ENCODE measurements at places on chromosomes 4 and X.

DNA sequence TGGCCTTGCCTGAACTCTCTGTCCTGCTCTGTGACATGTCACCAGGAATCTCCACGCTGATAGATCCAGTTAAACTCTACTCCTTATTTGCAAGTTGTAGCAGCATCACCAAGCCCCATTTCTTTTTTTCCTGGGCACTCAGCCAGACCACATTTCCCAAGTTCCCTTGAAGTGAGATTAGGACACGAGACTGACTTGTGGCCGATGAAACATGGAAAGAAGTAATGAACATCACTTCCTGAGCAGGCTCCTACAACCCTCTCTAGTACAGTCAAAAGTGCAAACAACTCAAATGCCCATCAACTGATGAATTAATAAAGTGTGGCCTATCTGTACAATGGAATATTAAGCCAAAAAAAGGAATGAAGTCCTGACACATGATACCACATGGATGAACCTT, 74.6 kb downstream of the MAP3K15 start:
- DNase-seq: no peak

- no peak for DNase-seq
Measured at GRCh38 chr4:153780221-153780620, 8.7 kb downstream of the SFRP2 start.

DNA sequence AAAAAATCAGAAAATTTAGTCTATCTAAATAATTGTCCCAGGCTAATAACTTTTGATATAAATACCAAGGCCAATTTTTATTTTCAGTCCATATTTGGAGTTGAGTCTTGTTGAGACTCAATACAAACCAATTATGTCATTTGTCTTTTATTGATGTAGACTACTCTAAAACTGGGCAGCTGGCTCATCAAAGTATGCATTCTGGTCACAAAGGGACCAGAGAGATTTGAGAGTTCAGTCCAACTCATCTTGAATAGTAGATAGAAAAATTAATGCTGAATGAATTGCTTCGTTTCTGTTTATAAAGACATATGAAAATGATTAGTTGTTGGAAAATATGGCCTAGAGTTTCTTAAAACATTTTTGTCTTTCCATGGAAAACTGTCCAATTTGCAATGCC, 412.5 kb upstream of the KLHL4 start:
- no peak for DNase-seq

GRCh38 chrX:74242484-74243138, 61.4 kb upstream of the ZCCHC13 start:
- no peak for DNase-seq

GRCh38 chr4:32133141-32133540, 1413.0 kb downstream of the PCDH7 start:
- no peak for DNase-seq

DNA sequence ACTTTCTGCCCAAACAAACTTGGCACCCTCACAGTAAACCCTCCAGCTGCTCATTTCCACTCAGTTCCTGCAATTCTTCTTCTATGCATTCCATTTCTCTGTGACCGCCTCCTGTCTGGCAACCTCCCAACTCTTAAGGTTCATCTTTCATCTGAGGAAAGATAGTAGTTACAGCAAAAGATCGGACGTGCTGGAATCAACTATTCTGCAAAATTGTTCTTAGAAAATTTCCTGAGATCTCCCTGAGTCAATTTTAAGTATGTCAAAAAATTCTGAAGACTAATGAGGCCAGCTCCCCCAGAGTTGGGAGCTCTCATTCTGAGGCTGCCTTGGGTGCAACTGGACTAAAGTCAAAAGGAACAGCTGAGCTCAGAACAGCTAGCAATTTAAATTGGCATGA, 1026.0 kb downstream of the ADGRL3 start:
- DNase-seq: no peak

- no peak for DNase-seq
Measured at GRCh38 chrX:101409043-101409442, 1.0 kb downstream of the HNRNPH2 start.

DNA sequence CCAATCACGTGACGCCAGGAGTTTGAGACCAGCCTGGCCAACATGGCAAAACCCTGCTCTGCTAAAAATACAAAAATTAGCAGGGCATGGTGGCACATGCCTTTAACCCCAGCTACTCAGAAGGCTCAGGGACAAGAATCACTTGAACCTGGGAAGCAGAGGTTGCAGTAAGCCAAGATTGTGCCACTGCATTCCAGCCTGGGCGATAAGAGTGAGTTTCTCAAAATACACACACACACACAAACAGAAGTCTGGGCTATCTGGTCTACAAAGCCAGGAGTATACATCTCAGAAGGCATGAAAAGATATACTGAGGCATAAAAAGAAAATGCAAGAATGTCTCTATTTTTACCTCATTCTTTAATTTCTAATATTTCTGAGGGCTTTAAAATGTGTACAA, 11.3 kb downstream of the YTHDC1 start:
- DNase-seq: no peak

DNA sequence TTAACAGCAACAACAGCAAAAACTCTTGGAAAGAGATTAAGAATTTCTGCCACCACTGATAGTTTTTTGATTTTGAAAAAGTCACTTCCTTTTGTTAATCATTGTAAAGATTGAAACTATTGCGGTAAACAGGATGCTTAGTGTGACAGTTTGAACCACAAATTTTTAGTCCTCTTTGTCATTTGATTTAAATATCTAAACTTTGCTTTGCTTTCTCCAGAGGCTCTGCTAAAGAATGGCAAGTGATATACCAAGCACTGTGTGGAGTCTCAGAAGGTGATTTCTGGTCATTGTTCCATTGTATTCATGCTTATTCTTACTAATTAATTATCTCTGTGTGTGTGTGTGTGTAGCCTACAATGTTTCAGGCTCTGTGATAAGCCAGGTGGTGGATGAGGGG, 155.6 kb downstream of the BMPR1B start:
- no peak for DNase-seq

DNA sequence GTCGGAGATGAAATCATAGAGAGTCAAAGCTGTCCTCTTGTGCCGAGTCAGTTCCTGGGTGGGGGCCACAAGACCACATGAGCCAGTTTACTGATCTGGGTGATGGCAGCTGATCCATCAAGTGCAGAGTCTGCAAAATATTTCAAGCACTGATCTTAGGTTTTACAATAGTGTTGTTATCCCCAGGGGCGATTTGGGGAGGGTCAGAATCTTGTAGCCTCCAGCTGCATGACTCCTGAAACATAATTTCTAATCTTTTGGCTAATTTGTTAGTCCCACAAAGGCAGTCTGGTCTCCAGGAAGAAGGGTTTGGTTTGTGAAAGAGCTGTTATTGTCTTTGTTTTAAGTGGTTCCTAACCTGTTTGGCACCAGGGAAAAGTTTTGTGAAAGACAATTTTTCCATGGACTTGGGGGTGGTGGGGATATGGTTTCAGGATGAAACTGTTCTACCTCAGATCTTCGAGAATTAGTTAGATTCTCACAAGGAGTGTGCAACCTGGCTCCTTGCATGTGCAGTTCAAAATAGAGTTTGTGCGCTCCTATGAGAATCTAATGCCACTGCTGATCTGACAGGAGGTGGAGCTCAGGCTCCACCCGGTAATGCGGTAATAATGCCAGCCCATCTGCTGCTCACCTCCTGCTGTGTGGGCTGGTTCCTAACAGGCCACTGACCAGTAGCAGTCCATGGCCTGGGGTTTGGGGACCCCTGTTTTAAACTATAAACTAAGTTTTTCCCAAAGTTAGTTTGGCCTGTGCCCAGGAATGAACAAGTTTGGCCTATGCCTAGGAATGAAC, 29.2 kb downstream of the METAP1 start:
- no peak for DNase-seq

- DNase-seq: no peak
Measured at GRCh38 chr4:88653371-88653946, 44.2 kb downstream of the NAP1L5 start.

GRCh38 chr4:89800527-89801103, 36.3 kb downstream of the SNCA start:
- DNase-seq: no peak

GRCh38 chr4:9942921-9943600, 78.2 kb downstream of the SLC2A9 start:
- DNase-seq: no peak

- DNase-seq: no peak
Measured at GRCh38 chr4:142983065-142983464, 137.0 kb upstream of the INPP4B start.

DNA sequence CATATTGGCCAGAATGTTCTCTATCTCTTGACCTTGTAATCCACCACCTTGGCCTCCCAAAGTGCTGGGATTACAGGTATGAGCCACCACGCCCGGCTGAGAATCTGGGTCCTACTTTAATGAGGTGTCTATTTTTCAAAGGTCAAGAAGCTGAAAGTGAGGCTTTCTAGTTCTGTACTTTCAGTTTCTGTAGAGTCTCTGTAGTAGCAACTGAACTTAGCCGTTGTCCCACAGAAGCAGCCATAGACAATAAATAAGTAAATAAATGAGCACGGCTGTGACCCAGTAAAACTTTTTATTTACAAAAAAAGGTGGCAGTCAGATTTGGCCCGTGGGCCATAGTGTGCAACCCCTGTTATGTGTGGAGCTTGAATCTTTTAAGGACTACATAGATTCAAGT, 92.0 kb downstream of the FNIP2 start:
- DNase-seq: no peak

DNA sequence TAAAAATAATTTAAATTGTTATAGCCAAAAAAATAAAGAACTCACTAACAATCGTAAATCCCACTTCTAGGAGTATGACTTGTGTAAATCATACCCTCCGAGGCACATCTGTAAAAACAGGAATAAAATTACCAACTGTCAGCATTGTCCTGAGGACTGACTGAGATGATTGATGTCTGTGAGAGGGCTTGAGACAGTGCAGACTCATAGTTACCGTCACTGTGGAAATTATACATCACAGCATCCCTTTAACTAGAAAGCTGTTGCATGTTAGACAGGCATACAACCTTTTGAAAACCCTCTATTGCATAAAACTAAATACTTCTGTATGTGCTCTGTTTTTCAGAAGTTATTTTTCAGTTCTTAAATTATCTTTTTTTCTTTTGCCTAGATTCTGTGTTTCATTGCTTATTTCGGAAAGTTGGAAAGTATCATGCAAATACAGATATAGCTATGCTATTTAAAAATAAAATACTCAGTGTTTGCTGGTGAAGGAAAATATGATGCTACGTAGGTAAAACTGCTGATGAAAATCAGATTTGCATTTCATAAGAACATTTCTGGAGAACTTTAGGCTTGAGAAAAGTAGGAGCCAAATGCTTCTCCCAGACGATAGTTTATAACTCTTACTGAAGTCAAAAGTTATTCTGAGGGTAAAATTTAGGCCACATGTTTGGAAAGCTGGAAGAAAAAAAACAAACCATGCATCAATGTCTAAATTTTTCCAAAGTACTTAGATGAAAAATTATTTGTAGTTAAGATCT, 13.6 kb upstream of the RBPJ start:
- DNase-seq: no peak

DNA sequence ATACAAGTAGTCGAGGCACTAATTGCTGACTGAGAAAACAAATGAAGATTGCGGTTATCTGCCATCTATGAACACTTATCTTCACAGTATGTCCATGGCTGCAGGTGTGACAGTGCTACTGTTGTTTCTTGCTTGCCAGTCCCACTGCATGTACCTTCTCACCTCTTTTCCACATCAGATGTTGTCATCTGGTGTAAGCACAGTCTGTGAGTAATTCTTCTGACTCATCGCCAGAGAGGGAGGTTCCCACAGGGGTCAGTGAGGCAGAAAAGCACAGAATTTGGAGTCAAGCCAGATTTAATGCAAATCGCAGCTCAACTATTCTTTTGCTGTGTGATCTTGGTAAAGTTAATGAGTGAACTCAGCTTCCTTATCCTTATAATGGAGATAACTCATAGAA, 144.4 kb downstream of the GLRA2 start:
- DNase-seq: no peak

DNA sequence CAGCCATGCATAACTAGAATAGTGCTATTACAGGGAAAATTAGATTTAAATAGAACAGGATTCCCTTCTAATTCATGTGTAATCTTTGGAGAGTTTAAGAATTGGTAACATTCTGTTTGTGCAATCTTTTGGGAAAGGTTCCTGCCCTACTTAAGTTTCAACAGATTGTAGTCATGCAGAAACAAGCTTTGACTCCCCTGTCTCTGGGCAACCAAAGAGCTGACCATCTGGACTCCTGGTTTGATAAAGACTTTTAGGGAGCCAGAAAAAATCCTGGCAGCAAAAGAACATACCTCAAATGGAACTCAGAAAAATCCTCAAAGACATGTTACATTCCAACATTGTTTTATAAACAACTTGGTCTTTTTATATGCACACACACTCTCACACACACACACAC, 191.1 kb upstream of the NEIL3 start:
- DNase-seq: no peak

- no peak for DNase-seq
Measured at GRCh38 chr4:15031197-15031596, 28.9 kb downstream of the CPEB2 start.

- DNase-seq: no peak
Measured at GRCh38 chrX:101071582-101071981, 7.1 kb upstream of the TMEM35A start.

All from activated CD4-positive, alpha-beta memory T cell treated with anti-CD3 and anti-CD28 coated beads, Interleukin-2, amount 10 ng/mL, durations not matched to agents 7 days and 5 days (primary cell).